ENCODE measurements at places on chromosomes 1 and 21.

- no peak for DNase-seq
Measured at GRCh38 chr1:62951428-62951827, 167.5 kb downstream of the ATG4C start.

DNA sequence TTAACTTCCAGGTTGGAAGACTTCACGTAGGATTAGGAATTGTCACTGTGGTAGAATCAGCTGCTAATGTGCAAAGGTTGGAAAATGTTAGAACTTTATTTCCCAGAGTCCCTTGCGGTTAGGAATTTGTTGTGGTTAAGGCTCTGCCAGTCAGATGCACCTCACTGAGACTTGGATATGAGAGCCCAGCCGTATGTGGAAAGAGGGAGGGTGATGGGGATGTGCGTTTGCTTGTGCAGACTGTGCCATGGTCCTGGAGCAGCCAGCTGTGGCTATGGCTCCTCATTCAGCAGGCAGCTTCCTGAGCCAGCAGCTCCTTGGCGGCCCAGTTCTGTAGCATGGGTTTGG lies 12.5 kb downstream of the S100A10 start:
- DNase-seq: no peak

GRCh38 chr1:207941665-207942064 lies 30.7 kb upstream of the CD34 start:
- DNase-seq: no peak

DNA sequence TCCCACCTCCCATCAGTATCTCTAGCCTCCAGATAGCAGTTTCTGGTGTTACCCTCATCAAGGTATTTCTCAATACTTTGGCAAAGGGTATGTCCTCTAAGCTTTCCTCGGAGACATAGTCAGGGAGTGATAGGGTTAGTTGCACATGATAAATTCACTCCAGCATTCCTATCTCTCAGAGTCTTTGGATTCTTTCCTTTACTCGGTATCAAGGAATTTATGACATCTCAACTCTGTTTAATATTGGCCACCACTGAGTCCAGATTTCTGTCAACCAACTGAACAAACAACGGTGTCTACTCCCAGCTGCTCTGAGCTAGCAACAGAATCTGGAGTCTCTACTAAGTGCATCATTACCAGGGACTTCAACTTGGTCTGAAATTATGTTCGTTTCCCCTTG lies 233.4 kb downstream of the TM2D1 start:
- no peak for DNase-seq

GRCh38 chr1:197928849-197929336 lies 11.7 kb downstream of the LHX9 start:
- peak; percentile 16 for DNase-seq

DNA sequence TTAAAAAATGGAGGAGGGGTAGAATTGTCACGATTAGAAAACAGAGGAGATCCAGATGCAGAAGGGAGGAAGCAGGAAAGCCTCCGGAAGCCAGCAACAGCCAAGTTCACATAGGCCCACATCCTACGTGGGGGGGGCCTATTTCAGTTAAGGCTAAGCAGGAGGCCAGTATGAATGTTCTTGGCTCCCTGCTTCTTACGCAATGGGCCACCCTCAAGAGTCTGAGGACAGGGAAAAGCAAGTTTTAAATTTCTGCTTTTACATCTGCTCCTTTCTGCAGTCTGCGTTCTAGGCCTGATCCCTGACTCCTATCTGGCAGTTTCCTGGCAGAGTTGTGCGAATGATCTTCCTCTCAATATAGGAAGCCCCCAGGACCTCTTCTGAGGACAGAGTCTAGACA lies 30.6 kb downstream of the RABIF start:
- DNase-seq: no peak

- no peak for DNase-seq
Measured at GRCh38 chr1:197182716-197183115, 36.2 kb upstream of the ASPM start.
